ENCODE measurements at places on chromosomes 6 and 20.

GRCh38 chr6:157063176-157063905 lies 260.0 kb downstream of the TMEM242 start:
- DNase-seq = no peak

DNA sequence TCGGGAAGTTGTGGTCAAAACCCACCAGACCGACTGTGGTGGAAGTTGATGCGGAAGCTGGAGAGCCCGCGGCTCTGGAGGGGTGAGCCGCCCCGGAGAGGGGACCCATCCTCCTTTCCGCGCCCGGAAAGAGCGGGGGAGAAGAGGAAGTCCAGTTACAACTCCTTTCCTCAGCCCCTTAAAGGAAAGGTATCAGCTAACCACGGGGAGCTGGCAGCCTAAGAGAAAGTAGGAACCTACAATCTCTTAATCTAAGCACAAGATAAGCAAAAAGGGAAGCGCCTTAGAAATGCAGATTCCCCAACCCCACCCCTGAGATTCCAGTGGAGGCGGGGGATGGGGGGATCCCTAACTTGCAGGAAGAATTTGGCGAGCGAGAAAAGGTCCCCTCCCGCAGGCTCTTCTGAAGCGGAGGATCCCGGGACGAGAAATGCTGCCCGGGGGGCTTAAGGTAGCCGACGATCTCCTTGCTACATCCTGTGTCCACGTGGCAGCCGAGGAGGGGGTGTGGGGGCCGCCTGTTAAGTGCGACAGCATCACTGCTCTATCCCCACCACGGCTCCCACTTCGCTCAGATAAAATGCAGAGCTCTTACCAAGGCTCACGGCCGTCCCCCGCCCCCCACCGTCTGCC lies 87.5 kb downstream of the ZFP64 start:
- no peak for DNase-seq

GRCh38 chr20:12649234-12649633 lies 359.5 kb upstream of the SPTLC3 start:
- no peak for DNase-seq

DNA sequence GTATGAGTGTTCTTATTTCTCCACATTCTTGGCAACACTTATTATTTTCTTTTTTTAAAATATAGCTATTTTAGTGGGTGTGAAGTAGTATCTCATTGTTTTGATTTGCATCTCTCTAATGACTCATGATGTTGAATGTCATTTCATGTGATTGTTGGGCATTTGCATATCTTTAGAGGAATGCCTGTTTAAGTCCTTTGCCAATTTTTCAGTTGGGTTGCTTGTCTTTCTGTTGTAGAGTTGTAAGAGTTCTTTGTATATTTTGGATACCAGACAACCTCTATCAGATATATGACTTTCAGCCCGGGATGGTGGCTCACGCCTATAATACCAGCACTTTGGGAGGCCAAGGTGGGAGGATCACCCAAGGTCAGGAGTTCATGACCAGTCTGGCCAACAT lies 5.1 kb upstream of the POPDC3 start:
- no peak for DNase-seq

DNA sequence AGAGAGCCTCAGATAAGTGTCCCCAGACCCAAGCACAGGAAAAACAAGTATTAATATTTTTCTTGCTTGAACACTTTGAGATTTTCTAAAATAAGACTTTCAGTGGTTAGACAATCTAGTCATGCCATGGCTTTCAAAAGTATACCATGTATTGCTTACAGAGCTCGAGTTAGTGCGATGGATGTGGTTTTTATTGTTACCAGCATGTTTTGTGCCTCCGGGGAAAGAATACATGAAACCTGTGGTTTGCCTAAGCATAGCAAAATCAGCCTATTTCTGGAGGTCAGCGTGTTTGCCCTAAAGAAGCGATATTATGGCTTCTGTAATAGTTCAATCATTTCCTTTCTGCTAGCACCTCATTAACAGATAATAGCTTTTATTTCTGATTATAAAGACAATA lies 21.6 kb downstream of the RIN2 start:
- DNase-seq = no peak

DNA sequence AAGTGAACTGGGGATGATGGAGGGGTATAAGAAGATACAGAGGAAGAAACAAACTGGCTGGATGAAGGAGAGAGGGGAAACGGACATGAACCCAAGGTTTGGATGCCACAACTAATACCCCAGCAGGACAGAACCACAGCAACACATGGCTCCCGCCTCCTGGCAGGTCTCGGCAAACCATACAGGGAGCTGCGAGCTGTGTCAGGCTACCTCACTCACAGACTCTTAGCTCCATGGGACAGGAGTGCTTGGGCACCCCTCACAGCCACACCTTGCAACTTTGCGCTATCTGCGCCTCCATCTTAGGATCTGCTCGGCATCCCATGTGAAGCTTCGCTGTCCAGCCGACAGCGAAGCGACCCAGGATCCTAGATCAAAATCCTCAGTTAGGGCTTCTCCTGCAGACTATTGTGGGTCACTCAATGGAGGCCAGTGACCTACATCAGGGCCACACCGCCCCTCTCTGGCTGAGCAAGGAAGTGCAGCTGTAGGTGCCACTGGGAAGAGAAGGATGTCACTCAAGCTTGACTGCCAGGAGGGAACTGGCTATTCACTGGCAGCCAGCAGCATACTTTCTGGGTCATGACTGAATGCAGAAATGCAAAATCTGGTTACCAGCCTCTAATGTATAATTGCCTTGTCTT lies 174.4 kb upstream of the RIN2 start:
- DNase-seq = peak; percentile 49

DNA sequence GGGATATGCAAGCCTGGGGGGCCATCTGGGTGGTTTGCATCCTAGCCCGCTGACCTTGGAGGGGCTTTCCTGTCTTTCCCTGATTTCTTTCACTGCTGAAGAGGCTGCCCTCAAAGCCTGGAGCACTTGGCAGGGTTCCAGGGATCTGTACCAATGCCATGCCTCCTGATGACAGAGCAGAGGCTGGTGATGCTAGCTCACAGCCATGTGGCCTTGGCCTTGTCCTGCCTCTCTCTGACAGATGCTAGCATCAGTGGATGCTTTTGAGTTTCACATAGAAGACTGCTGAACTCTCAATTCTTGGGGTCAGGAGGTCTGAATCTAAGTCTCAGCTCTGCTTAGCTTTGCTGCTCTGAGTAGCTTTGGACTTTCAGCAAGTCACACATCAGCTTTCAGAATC lies 21.9 kb upstream of the RREB1 start:
- DNase-seq = no peak

DNA sequence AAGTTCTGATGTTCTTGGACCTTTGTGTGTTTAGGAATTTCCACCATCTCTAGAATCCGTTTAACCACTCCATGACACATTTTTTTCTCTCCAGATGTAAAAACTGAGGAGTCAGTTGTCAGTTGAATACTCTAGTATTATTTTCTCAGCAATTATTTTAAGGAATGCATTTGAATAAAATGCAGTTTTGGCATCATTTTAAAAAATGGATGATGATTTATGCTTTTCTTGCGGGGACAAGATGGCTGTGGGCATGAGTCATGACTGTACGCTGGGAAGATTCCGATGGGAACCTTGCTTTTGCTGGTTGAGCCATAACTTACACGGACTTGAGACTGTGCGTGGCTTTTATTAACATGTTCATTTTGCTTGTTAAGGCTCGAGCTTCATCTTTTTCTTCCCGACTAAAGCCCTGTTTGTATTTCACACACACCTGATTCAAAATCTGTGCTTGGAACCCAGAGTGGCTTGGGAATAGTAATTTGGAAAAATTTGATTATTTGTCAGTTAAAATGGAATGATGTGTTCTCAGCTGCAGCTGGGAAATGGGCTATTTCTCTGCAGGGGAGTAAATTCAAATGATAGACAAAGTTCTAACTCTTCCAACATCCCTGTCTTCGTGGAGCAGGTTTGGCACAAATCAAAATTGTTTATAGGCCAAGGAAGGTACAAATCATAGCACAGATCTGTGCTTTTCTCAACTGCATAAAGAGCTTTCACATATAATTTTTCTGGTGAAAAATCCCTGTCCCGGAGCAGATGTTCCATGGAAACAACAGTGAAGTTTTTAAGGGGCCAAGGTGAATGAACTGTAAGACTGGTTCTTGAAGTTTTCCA lies 470.5 kb upstream of the JAG1 start:
- no peak for DNase-seq

DNA sequence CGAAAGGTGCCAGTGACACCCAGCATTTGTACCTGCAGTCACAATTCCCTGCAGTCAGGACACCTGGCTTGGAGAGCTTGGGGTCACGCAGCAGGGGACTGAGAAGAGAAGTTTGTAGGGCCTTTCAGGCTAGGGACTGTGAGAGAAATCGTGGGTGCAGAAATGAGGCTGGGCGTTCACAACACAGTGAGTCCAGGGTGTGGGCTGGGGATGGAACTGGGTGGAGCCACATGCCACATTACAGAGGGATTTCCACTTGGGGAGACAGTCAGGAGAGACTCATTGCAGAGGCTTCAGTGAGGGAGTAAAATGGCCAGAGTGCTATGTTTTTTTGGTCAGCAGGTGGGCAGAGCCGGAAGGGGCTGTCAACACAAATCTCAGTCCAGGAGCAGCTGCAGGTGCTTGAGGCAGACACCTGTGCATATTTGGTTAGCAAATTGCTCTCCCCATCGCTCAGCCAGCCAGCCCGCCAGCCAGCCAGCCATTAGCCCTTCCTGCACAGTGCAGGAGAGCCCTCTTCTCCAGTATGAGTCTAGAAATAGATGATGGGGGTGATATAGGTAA lies 7.4 kb downstream of the ITPR3 start:
- peak; percentile 97 for DNase-seq

GRCh38 chr6:32941214-32941768 lies 463 bp upstream of the HLA-DMB start:
- no peak for DNase-seq

DNA sequence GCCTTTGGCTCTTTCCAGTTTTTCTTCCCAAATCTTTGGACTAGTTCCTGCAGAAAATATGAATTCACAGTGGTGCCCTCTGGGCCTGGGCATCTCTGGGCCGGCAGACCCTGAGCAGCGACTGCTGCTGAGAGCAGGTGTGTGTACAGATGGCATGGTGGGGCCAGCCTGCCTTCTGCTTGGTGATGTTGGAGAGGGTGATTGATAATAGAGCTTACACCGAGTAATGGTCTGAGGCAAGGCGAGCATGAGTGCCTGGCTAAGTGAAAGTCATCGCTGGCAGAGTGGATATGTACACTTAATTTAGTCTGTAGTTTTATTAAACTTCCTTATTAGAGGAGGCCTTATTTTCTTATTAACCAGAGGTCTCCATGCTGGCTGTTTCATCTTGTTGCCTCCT lies 156.9 kb downstream of the CDKAL1 start:
- peak; percentile 95 for DNase-seq

DNA sequence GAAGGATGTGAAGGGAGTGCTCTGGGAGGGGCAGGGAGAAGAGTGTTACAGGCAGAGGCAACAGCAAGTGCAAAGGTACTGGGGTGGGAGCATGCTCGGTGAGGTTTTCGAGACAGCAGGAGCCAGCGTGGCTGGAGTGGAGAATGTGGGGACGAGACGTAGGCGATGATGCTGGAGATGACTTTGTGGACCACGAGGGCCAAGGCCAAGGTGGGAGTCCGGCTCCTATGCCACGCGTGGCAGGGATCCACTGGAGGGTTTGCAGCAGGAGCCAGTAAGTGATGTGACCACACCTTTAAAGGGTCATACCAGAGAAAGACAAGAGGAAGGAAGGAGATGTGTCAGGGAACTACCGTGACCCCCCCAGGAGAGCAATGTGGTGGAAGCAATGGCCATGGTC lies 7.3 kb downstream of the PTGIS start:
- no peak for DNase-seq

- DNase-seq = no peak
These were observed 13.3 kb upstream of the THBS2 start for GRCh38 chr6:169266746-169267591.

DNA sequence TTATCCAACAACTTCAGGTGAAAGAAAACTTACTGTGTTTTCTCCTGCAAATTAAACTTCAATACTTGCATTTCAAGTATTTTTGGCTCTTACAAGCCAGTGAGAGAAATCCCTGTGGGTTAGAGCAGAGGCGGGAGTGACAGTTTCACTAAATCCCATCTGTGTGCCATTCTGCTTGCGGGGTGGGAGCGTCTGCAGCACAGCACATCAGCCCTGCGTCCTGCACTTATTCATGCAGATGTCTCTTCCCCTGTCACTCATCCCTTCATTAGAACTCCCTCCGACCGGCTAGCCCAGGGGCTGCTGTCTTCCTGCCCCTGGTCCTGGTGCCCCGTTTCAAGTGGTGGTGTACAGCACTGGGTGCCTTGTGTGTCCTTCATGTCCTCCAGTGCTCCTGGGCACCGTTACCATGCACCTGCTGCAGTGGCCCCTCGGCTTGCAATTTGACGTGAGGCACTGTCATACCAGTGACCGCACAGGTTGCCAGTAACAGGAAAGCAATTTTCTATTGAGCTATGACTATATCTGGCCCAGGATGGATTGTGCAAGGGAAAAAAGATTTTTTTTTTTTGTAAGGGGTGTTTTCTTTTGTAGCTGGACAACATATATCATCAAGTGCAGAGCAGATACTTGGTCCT lies 59.4 kb downstream of the INSM1 start:
- no peak for DNase-seq

GRCh38 chr6:88165844-88166492 lies at the start of gene CNR1:
Gene CNR1, minus strand, starts transcription at chr6:88166347. Its CDS starts 21,073 bp downstream, at chr6:88145274.
- DNase-seq = peak; percentile 29

- no peak for DNase-seq
These were observed 252.7 kb downstream of the FOXC1 start for GRCh38 chr6:1862411-1862810.

- no peak for DNase-seq
These were observed 216.7 kb downstream of the TTLL2 start for GRCh38 chr6:167541544-167541943.

- DNase-seq = no peak
These were observed 180.2 kb upstream of the CCN2 start for GRCh38 chr6:132131351-132131750.

GRCh38 chr20:36593347-36593929 lies 12.1 kb upstream of the RAB5IF start:
- DNase-seq = no peak

DNA sequence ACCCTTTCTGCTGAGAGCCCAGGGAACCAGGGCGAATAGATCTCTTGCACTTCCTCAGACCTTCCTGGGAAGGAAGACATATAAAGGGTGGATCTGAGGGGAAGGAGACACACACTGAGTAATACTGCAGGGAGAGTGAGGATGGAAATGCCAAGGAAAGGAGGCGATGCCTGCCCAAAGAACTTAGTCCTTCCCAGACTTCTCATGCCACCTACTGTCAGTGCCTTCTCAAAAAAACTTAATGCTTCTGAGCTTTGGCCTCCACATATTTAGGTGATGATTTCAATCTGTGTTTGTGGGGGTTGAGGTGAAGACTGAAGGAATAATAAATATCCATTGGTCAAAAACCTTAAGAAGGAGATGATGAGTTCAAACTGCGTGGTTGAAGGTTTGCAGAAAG lies 9.7 kb downstream of the BTN3A1 start:
- no peak for DNase-seq

GRCh38 chr6:69953491-69953890 lies 87.1 kb downstream of the COL19A1 start:
- no peak for DNase-seq

Data from NCI-H748 treated with DMSO at 0.1 percent for 48 hours (cell line).